ENCODE measurements at places on chromosomes 6 and 20.

GRCh38 chr6:53825532-53826321 is 30.9 kb downstream of the LRRC1 start:
- DNase-seq, result no peak

DNA sequence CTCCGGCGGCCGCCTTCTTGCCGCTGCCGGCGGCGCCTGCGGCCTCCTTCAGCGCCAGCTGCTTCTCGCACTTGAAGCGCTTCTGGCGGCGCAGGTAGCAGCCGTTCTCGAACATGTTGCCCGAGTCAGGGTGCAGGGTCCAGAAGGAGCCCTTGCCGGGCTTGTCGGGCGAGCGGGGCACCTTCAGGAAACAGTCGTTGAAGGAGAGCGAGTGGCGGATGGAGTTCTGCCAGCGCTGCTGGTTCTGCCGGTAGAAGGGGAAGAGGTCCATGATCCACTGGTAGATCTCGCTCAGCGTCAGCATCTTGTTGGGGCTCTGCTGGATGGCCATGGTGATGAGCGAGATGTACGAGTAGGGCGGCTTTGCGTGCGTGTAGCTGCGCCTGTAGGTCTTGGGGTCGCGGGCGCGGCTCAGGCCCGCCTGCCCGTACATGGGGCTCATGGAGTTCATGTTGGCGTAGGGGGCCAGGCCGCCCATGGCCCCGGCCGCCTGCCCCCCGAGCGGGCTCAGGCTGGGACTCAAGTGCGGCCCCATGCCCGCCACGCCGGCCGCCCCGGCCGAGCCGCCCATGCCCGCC is 1.9 kb downstream of the FOXA2 start:
- no peak for DNase-seq

- DNase-seq, result no peak
Observed at GRCh38 chr6:134701301-134701700, 248.6 kb downstream of the ALDH8A1 start.

GRCh38 chr6:100449239-100449691 is 15.5 kb downstream of the SIM1 start:
- DNase-seq, result no peak

- DNase-seq, result no peak
Observed at GRCh38 chr6:99409672-99410071, 15.4 kb downstream of the PNISR start.

DNA sequence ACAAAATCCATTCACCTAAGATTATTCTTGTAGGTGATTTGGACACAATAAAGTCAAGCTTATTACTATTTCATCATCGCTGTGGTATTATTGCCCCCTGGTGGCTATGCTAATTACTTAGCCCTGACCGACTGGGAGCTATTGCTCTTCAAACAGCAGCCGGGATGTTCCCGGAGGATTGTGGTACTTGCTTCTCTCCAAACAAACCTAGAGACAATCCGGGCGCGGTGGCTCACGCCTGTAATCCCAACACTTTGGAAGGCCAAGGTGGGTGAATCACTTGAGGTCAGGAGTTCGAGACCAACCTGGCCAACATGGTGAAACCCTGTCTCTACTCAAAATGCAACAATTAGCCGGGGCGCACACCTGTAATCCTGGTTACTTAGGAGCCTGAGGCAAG is 15.4 kb upstream of the STMND1 start:
- DNase-seq, result no peak
